ENCODE measurements at places on chromosomes 11 and 22.

- DNase-seq, result no peak
Observed at GRCh38 chr11:11992257-11993212, 15.9 kb downstream of the DKK3 start.

- no peak for DNase-seq
Observed at GRCh38 chr11:10247011-10247410, 47.0 kb downstream of the SBF2 start.

DNA sequence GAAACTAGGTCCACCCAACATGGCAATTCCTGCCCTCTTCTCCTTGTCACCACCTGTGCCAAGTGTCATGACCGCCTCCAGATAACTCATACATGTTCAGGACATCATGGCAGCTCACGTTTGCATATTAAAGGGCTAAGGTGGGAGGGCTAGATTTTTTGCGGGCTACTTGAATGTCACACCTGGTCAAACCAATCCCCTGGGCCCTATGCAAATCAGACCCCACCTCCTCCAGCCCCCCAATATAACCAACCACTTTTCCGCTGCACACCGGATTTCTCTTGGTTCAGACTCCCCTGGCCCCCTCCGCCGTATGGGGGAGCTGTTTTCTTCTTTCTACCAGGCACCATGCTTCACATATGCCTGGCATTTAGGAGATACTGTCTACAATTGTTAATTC lies 12.6 kb downstream of the UPB1 start:
- no peak for DNase-seq

DNA sequence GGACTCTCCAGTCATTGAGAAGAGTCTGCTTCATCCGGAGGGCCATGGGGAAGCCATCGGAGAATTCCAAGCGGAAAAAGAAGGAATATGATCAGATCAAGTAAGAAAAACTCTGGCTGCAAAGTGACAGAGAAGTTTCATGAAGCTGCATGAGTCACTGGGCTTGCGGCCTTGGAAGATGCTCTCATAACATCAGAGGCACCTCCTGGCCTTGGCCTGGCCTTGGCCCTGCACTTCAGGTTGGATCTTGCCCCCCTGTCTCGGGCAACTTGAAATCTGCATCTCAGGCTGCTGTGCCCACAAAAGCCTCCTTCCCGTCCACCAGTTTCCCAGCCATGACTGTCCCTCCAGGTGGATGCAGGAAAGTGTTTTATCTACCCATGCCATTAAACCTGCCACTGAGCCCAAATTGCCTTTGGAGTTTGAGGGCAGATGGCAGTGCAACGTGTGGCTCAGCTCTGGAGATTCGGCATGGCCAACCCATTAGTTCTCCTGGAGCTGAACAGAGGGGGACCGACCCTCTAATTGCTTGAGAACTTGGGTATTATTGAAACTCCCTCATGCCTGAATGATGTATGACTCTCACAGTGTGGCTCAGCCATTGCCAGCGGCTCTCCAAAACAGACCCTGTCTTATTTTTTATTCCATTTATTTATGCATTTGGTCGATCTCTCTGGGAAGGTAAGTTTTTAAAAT lies 66.7 kb downstream of the SEZ6L start:
- DNase-seq, result no peak

DNA sequence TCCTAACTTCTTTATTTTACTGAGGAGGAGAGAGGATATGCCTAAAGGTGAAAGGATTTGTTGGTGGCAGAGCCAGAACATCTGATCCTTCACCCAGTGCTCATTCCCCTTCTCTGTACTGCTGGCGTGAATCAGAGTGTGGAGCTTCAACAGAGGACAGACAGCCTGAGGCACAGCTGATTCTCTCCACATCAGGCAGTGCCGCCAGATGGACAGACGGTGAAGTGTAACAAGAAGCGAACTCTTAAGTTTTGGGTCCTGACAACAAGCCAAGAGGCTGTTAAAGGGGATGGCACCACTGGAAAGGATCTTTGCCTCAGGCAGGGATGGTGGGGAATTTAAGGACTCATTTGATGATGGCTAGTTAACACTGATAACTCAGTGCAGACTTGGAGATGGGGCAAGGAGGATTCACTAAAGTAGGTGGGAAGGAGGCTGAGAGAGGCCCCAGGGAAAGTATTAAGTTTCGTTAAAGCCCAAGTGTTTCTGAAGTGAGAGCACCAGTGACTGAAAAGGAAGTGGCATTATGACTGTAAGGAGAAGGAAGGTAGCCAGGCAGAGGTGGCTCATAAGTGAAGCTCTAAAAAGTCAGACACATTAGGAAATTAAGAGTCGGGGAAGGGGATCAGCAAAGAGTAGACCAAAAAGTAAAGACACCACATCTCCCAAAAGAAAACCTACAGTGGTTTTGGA lies 81.3 kb downstream of the CLPB start:
- no peak for DNase-seq

GRCh38 chr11:80074837-80075236 lies 634.0 kb upstream of the TENM4 start:
- no peak for DNase-seq

DNA sequence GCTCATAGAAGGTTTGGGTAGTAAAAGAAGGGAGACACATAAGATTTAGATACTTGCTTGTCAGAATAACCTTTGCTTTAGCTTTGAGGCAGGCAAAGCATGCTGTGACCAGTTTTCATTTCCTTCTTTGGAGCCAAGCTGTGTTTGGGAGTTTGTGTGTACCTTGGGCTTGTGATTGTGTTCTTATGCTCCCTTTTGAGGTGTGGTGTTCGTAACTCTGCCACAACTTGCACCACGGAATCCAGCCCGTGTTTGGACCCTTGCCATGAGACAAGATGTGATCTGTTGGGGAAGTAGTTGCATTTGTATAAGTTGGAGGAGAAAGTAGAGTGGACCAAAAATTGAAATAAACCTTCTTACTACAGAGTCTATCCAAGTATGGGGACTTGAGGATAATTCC lies 34.0 kb downstream of the BMAL1 start:
- no peak for DNase-seq

GRCh38 chr22:45127866-45128265 lies 35.9 kb upstream of the NUP50 start:
- no peak for DNase-seq

GRCh38 chr11:111634981-111635705 lies 32.9 kb downstream of the SIK2 start:
- no peak for DNase-seq

GRCh38 chr22:25762147-25762546 lies 20.2 kb downstream of the MYO18B start:
- DNase-seq, result no peak

DNA sequence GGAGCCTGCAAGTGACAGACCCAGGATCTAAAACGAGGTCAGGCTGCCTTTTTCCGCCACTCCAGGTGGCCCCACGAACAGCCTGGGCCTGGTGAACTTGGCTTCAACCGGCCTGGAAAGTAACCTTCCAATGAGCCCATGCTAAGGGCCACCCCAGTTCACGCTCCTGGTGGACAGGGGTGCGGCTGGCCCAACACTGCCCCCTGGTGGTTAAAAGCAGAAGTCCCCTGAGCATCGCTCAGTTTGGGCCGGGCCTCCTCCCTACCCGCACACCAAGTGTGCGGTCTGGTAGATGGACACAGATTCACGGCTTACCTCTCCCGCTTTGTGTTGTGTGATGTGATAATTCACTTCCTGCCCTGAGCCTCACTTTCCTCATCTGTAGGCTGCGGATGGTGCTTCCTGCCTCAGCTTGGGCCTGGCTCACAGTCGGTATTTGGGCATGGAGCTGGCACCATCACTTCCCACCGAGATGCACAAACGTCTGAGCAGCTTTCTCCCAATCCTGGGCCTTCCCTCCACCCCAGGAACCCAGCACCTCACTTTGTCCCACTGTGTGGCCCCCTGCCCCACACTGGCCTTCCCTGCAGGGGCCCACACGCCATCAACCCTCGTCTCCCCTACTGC lies 13.7 kb upstream of the SEC14L3 start:
- peak; percentile 29 for DNase-seq

GRCh38 chr22:23884140-23884539 lies 10.0 kb upstream of the MIF start:
- DNase-seq, result no peak

GRCh38 chr11:34650528-34650927 lies 29.6 kb downstream of the EHF start:
- DNase-seq, result no peak

- DNase-seq, result peak; percentile 53
Observed at GRCh38 chr11:111730871-111731591, 35.2 kb downstream of the PPP2R1B start.

GRCh38 chr22:19509923-19510322 lies 14.3 kb downstream of the CLDN5 start:
- DNase-seq, result no peak

GRCh38 chr11:120221115-120221752 lies 10.4 kb downstream of the OAF start:
- DNase-seq, result no peak

GRCh38 chr22:44399906-44400762 lies 87.4 kb upstream of the SHISAL1 start:
- DNase-seq, result no peak

GRCh38 chr11:133115099-133115498 lies 417.2 kb downstream of the OPCML start:
- no peak for DNase-seq

GRCh38 chr11:35143297-35144135 lies 4.5 kb downstream of the CD44 start:
- DNase-seq, result no peak

DNA sequence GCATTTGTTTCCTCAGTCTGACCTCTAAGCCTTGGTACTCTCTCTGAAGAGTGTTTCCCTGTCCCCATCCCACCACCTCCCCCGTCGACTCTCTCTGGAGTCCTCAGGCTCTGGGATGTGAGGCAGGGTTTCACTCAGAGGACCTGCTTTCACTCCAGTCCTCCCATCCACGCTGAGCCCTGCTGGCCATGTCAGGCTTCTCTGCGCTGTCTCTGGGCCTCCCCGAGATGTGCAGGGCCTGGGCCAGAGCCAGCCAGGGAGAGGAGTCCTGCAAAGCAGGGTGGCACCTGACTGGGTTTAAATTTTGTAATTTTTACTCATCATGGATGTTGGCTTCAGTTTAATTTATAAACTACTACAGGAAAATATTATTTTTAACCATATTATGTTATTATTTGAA lies 3.3 kb downstream of the SCGB2A2 start:
- DNase-seq, result no peak

DNA sequence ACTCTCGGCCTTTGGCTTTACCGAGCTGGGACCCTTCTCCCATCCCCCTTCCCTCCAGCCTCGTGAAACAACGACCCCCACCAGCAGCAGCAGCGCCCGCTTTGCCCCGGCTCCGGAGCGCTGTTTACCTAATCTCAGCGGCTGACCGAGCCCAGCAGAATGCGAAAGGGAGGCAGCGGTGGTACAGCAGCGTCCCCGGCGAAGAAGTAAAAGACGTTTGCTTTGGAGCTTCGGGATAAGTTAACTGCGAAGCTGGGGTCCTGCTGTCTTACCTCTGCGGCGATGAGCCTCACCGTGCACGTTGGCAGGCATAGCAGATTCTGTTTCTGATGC lies 2.0 kb upstream of the LARGE1 start:
- no peak for DNase-seq

- DNase-seq, result no peak
Observed at GRCh38 chr11:113178381-113179070, 135.9 kb upstream of the TTC12 start.

DNA sequence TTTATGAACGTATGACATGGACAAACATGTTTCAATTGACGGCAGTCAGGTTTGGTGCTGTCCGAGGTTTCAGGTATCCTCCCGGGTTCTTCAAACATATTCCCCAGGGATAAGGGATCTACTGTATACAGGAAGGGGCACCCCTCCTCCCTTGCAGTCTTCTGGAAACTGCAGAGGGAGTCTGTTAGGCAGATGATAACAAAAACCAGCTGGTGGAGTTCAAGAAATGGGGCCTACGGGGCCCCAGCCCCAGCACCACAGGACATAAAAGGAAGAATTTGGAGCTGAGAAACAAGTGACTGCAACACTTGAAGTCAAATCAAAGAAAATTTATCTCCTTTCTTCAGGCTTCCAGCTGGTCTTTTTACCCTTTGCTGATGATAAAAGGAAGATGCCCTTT lies 32.1 kb downstream of the SNU13 start:
- DNase-seq, result no peak

DNA sequence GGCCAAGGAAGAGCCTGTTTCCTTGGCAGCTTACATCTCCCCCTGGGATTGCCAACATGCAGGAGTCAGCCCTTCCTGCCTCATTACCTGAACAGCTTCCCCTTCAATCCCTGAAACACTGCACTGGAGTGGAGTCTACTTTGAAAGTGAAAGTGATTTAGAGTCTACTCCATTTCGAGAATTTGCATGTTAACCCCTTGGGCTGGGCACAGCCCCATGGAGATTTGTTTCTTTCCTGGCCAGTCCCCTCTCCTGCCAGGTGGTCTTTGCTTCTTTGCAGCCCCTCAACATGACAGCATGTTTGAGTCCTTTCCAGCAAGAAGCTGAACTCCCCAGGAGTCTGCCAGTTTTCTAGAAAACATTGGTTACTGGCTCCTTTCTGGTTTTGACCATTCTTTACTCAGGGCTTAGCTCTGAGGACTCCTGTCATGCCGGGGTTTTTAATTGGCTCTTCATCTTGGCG lies 59.9 kb downstream of the TRAF6 start:
- DNase-seq, result no peak

GRCh38 chr11:18243783-18244362 lies 4.6 kb downstream of the SAA2 start:
- peak; percentile 65 for DNase-seq

GRCh38 chr11:76891793-76892192 lies 31.1 kb downstream of the ACER3 start:
- no peak for DNase-seq

DNA sequence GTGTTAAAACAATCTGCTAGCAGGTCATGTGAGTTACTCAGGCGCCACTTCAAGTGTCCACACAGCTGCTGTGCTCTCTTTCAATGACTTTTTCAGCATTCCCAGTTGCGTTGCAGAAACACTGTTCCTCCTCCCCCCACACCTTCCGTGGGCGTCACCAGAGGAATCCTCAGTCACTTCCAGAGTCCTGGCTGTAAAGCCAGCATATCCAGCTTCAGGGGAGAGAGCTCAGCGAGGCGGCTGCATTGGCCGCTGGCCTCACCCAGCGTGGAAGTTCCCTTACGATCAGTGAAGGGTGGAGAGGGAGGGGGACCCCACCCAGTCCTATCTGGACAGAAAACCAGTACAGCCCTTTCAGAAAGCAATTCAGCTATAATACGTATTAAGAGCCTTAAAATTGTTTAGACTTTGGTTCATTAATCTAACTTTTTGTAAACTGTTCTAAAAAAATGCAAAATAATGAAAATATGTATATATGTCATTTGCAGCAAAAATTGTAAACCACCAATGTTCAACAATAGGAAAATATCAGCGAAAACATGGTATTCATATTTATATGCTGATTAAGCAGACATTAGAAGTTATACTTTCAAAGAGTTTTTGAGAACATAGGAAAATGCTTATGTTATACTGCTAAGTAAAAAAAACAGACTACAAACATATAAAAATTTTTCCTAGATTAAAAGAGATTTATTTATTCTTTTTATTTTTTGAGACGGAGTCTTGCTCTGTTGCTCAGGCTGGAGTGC lies 2.8 kb upstream of the ANO9 start:
- no peak for DNase-seq

All from NCI-H1436 (cell line).